ENCODE measurements at places on chromosomes 7 and 10.

GRCh38 chr10:104267721-104268404, 1.1 kb upstream of the GSTO2 start:
- DNase-seq, result no peak

- peak; percentile 63 for DNase-seq
These were observed 82.7 kb downstream of the NOC3L start for GRCh38 chr10:94279835-94280709.

DNA sequence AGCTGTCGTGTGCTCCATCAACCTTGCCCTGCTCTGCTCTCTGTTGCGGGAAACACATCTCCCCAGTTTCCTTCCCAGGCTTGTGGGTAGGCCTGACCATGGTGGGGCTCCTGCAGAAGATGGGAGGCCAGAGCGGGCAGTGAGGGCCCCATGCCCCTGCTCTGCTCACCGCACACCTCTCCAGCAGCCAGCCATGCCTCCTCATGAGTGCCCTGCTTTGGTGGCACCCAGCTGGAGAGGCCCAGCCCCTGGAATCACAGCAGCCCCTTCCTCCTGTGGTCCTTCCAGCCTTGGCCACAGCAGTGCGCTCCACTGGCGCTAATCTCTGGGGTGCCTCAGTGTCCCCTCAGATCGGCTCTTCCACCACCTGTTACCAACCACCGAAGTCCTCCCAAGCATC, 4.2 kb upstream of the OPN4 start:
- DNase-seq, result no peak

DNA sequence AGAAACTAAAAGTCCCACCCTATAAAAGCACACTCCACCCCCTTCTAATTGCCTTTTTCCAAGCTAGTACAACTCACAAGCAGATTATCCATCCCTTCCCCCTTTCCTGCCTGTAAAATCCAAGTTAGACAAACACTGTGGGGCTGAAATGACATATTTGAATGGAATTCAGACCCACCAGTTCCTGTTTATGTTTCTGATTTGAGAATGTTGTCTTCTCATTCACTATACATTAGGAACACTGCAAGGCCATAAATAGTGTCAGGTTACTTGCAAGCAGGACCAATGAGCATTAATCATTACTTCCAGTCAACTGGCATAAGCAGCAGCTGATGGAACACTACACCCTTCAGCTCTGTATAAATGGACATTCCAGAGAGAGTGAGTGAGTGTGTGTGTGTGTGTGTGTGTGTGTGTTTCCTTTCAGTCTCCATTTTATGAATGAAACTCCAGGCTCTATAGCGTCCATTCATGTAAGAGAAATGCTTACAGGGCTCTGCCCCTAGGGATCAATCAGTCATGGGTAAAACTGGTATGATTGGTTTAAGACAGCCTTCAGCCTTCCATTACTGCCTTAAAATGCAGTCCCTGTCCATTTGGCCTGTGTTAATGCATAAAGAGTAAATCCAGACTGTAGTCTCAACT, 69.3 kb downstream of the ETV1 start:
- no peak for DNase-seq

DNA sequence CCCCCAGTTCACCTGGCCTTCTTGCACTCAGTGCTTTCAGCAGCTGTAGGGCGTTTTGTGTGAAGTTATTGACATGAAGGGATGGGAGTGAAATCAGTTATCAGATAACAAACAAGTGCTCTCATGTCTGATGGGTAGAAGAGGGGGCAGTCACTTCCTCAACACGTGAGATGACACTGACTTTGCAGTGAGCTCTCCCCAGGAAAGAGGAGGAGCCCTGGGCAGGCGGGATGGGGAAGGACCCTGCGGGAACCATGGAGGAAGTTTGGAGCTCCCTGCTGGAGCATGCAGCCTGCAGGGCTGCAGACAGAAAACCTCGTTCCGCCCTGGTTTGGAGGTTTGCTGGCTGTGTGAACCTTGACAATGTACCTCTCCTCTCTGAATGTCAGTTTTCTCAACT, 38.7 kb downstream of the GPR26 start:
- DNase-seq, result no peak

DNA sequence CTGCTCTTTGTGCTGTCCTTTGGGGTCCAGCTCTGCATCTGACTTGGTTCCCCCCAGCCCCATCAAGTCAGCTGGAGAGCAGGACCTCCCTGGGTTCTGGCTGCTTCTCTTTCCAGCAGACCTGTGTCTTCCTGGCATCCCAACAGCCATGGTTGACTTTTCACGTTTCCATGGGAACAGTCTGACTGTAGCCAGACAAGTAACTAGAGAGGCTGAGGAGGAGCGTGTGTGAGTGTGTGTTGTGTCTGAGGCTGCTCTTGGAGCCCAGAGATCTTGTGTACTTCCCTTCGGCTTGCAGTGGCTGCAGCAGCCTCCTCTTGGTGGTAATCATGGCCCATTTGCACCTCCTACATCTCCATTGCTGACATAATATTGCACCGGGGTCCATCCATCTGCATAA, 332.0 kb downstream of the RPS24 start:
- no peak for DNase-seq

GRCh38 chr10:6997509-6997908, 413.3 kb downstream of the SFMBT2 start:
- DNase-seq, result no peak

- DNase-seq, result no peak
These were observed 622.4 kb downstream of the NRG3 start for GRCh38 chr10:82497439-82497838.

- no peak for DNase-seq
These were observed 122.4 kb downstream of the PAXIP1 start for GRCh38 chr7:154880513-154880912.

DNA sequence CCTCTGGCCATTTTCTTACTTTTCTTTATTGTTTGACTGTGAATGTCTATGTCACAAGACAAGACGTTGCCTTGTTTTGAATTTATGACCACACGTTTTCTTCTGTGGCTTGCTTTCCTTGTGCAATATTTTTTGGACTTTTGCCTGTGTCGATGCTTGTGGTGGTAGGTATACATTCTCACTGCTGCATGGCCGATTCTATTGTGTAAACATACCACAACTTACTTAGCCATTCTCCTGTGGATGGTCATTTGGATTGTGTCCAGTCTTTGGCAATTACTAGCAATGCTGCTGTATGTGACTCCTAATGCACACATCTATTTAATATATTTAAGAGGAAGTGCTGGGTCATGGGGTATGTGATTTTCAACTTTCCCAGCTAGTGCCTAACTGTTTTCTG, 18.0 kb upstream of the DLG5 start:
- no peak for DNase-seq

DNA sequence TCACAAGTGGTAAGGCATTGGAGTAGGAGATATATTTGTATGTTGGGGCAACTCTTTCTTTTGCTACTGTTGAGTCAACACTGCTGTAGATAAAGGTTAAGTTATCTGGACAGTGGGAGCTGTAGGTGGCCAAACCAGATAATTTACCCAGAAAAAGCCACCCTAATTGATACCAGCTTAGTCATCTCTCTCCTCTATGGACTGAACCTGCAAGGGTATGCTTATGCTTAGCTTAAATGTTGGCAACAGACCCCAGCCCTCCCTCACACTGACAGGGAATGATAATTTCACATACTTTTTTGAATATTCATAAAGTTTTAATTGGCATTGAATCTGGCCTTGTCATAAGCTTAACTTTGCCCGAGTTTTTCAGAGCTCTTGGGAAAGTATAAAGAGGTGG, 66.3 kb downstream of the CREB5 start:
- no peak for DNase-seq
